Femur (tissue), 1 donor: ENCODE measurements at places on chromosomes 5 and 9.
A peak's percentile ranks its signal among the peaks of the same experiment; 100 is the strongest.

- DNase-seq, result no peak
These were observed 130.2 kb downstream of the DNAH5 start for GRCh38 chr5:13814301-13814700.

GRCh38 chr9:123484130-123484529 lies 128.1 kb downstream of the CRB2 start:
- no peak for DNase-seq

DNA sequence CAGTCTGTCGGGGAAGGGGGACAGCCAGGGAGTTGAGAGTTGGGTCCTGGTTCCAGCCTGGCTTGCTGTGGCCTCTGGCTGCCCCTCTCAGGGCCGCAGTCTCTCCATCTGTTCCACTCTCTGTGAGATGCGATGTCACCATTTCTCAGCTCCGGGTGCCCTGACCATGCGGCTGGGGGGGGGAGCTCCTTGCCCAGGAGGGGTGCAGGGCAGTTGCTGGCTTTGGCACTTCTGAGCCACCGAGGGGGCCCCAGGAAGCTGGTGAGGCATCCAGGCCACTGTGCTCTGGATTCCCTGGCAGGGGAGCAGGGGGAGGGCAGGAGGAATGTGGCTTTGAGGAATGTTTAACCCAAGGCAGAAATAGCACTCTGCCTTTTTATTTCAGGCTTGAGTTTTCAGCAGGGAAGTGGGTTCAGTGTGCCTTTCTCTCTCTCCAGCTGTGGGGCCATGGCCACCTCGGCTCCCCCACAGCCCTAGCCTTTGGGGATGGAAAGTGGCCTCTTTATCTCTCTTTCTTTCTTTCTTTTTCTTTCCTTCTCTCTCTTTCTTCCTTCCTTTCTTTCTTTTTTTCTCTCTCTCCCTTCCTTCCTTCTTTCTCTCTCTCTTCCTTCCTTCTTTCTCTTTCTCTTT lies 11.0 kb downstream of the NCS1 start:
- peak; percentile 82 for DNase-seq

GRCh38 chr5:84292788-84293653 lies 91.7 kb downstream of the EDIL3 start:
- DNase-seq, result no peak

GRCh38 chr9:92097997-92098482 lies 17.2 kb downstream of the SPTLC1 start:
- peak; percentile 87 for DNase-seq

- no peak for DNase-seq
These were observed 5.7 kb downstream of the EGR1 start for GRCh38 chr5:138471052-138471361.

GRCh38 chr9:87193151-87193550 lies 245.8 kb upstream of the GAS1 start:
- DNase-seq, result no peak

GRCh38 chr5:32339878-32340277 lies 27.1 kb upstream of the MTMR12 start:
- no peak for DNase-seq

- DNase-seq, result no peak
These were observed 78.8 kb downstream of the ZSWIM6 start for GRCh38 chr5:61410811-61411210.

DNA sequence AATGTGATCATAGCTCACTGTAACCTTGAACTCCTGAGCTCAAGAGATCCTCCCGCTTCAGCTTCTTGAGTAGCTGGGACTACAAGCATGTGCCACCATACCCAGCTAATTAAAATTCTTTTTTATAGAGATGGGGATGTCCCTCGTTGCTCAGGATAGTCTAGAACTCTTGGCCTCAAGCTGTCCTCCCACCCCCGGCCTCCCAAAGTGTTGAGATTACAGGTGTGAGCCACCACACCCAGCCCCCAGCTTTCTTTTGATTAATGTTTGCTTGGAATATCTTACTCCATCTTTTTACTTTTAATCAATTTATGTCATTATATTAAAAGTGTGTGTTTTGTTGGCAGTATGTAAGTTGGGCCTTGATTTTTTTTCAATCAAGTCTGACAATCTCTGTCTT lies 59.4 kb upstream of the EXOC3 start:
- DNase-seq, result no peak

DNA sequence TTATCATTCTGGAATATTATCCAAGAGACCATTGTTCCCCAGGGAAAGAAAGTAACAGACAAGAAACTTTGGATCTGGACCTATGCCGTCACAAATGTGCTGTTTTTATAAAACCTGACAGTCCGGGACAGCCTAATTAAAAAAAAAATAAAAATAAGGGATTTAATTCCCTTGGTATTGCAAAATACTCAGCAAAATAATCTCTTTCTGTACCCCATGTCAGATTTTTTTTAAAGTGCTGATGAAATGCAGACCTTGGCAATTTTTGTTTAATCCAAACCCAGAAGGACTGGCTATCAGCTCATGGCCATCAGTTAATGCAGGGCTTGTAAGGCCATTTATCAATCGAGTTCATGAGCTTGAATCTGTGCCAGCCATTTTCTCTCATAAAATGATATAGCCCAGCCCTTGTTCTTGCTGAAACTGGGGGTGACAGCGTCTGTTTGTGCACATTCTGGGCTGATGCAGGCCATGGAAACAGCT lies 162.7 kb upstream of the S1PR3 start:
- no peak for DNase-seq

GRCh38 chr5:178542455-178542854 lies 47.7 kb downstream of the COL23A1 start:
- no peak for DNase-seq

DNA sequence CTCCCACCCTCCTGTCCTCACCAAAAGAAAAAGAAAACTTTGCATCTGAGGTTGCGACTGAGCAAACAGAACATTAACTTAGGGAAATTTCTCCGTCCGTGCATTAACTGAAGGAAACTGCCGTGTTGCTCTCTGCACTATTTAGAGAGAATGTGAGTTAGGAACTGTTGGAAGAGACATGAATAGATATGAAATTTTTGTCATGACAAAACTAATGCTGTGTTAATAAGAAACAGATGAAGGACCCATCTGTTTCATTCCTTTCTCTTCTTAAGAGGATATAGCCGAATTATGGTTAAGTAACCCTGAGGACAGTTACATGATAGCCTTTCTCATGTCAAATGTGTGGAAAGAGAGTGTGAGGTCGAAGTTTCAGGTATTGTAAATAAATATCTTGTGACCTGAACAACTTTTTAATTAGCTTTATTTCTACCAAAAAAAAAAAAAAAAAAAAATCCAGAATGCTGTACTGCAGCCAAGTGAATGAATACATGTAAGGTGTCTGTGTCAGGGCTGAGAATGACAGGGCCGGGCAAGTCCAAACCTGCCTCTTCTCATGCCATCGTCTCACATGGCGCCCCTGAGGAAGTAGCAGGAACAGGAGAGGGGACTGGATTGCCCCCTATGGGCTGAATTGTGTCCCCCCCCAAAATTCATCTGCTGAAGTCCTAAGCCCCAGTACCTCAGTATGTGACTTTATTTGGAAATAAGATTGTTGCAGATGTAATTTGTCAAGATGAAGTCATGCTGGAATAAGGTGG lies 35.6 kb upstream of the ANKRD33B start:
- no peak for DNase-seq

GRCh38 chr9:126329476-126330275 lies 3.0 kb downstream of the MVB12B start:
- DNase-seq, result no peak

- DNase-seq, result no peak
These were observed 75.4 kb upstream of the SPATA31D4 start for GRCh38 chr9:81852820-81853219.

- DNase-seq, result no peak
These were observed 111.4 kb downstream of the LHX2 start for GRCh38 chr9:124122813-124123462.

DNA sequence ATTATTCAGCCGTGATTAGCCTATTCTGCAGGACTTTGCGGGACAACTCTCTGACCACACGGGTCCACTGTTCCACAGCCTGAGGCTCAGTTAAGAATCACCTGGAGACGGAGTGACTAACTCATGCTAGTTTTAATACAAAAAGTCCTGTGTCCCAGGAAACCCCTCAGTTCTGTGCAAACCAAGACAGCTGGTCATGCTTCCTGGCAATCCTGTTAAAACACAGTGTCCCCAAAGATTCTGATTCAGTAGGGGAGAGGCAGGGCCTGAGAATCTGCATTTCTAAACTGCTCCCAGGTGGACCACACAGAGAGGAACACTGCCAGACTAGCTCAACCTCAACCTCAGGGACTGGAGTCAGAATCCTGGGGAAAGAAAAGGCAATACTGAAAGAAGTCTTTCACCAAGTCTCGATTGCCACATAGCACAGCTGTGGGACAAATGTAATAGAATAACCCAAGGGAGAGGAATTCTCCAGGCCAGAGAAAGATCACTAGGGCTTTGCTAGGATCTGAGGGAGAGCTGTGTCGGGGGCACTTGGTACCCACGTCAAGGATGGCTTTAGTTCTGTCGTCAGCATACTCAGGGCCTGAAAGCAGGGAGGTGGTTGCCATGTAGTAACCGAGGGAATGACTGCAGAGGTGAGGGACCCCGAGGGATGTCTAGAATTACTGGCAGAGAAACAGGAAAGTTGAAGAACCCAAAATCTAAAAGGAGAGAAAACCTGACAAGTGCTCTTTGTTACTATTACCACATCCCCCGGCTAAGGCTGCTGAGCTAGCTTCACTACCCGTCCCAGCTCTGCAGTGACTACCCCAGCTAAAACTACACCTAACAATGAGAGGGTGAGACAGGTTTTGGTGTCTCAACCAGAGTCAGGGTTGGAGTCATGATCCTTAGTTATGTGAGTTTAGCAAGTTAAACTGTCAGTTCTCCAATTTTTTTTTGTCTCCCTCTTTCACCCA lies 8.6 kb downstream of the SUSD1 start:
- DNase-seq, result no peak

GRCh38 chr5:87762631-87763030 lies 349.9 kb upstream of the CCNH start:
- DNase-seq, result no peak

DNA sequence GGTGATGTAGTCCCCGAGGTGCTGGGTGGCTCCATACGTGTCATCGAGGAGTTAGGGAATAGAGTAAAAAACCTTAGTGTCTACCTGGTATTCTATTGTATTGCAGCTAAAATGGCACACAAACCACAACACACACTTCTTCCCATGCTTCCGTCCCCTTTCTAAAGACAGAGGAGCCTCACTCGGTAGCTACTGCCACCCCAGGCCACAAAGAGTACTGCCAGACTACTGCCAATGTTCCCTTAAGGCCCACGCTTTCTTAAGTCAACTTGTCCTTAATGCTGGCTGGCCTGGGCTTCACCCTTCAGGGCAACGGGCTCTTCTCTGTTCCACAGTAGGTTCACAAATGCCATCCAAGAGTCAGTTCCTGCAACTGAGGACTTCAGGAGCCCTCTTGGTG lies 673.0 kb downstream of the ELAVL2 start:
- no peak for DNase-seq

DNA sequence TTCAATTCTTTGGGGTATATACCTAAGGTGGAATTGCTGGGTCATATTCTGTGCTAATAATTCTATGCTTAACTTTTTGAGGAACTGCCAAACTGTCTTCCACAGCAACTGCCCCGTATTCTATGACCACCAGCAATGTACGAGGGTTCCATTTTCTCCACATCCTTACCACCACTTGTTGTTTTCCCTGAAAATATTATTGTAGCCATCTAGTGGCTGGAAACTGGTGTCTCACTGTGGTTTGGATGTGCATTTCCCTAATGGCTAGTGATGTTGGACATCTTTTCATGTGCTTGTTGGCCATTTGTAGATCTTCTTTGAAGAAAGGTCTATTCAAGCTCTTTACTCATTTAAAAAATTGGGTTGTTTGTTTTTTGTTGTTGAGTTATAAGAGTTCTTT lies 30.7 kb downstream of the MSX2 start:
- no peak for DNase-seq

- no peak for DNase-seq
These were observed 45.0 kb downstream of the MCCC2 start for GRCh38 chr5:71632168-71632567.

DNA sequence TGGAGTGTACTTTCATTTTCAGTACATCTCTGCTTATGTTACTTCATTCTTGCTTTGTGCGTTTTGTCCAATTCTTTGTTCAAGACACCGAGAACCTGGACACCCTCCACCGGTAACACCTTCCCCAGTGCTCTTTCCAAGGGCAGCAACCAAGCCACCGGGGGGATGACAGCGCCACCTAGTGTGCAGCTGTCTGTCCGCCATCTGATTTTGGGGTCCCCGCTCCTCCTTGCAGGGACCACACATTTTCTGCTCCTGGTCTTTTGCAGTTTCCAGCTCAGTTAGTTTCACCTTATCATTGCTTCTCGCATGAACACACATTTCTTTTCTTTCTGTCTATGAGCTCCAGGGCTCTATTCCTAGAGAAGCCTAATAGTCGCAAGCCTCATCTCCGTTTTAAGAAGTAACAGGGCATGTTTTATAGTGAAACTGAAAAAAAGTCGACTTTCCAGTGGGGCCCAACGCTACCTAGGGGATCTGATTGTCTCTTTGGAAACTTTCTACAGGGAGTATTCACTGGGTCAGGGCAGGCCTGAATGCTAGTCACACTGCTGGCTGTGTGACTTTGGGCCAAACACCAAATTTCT lies 152.1 kb downstream of the FSTL4 start:
- DNase-seq, result no peak

GRCh38 chr9:37784616-37785483 lies at the start of gene EXOSC3:
EXOSC3 (minus strand) TSS chr9:37785064; CDS start chr9:37785044, 20 bp downstream.
- peak; percentile 94 for DNase-seq

DNA sequence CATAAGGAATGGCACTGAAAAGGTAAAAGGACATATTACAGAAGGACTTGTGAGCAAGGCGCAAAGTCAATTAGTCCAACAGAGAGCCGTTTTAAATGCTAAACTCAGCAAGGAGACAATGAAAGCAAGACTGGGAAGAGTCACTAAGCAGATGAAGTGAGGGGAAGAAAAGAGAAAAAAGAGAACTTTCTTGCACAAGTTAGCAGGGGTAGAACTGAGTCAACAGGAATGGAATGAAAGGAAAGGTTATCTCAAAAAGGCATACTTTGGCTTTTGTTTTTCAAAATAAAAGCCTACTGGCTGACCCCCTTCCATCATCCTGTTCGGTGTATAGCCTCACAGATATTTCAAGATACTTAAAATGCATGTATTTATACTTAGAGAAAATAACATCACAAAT lies 75.0 kb downstream of the NR6A1 start:
- no peak for DNase-seq

GRCh38 chr5:40030661-40031060 lies 605.9 kb upstream of the DAB2 start:
- DNase-seq, result no peak

DNA sequence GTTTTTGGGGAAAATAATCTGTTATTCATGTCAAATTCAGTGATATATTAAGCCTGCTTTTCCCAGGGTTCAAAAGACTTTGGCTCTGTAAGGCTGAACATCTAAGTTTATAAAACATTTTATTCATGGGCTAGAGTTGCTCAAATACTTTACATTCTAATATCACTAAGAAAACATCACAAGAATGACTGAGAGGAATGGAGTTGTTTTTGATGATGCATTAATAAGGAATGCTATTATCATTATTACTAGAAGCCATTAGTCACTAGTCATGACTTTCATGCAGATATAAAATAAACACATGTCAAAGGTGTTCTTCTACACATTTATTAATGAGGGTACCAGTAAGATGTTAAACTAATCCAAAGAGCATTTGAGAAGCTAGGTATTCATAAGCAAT lies 185.5 kb upstream of the KCNN2 start:
- DNase-seq, result no peak

GRCh38 chr5:149609640-149610219 lies 28.4 kb downstream of the ARHGEF37 start:
- DNase-seq, result no peak
